ENCODE measurements at places on chromosomes 5 and 9.

DNA sequence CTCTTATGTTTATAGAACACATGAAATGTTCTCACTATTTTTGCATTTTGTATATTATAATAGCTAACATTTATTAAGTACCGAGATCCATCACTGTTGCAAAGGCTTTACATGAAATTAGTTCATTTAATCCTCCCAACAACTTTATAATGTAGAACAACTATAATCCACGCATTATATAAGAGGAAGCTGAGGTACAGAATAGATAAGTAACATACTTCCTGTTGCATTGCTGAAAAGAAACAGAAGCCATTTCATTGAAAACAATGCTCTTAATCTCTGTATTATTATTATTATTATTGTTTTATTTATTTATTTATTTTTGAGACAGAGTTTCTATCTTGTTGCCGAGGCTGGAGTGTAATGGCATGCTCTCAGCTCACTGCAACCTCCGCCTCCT is 7.9 kb upstream of the INSYN2B start:
- no peak for DNase-seq

GRCh38 chr9:116695438-116695837 is 8.3 kb downstream of the TRIM32 start:
- no peak for DNase-seq

DNA sequence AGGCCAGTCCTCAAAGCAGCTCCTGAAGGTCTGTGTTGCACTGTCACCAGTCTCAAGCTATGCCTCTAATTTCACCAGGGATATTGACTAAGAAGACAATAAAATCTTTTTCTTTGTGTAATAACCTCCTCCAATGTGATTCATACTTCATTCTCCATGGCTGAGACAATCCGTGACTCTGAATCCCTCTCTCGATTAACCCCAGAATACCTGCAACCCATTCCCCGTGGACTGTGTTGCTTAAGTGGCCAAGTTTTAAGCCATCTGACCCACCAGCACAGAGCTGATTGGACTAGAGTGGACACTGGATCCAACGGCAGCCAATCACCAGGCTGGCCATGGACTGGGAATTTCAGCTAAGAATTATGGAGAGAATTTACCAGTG is 5.4 kb upstream of the CCIN start:
- no peak for DNase-seq

- DNase-seq: no peak
Observed at GRCh38 chr5:154612666-154613065, 134.6 kb upstream of the HAND1 start.

DNA sequence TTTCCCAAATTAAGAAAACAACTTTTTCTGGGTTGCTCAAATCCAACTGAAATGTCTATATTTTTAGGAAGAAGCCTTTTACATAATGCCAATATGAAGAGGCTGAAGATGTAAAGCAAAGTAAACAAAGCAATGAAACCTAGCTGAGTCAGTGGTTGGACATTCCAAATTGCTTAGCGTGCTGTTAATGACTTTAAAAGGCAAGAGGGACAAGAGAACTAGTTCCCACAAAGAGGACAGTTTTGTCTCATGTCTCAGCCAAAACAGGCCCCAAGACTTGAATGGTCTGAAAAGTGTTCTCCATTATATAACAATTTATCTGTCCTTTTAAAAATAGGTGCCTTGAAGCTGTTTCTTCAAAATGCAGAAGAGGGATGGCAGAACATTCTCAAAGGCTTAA is 407.0 kb downstream of the ENC1 start:
- DNase-seq: no peak

DNA sequence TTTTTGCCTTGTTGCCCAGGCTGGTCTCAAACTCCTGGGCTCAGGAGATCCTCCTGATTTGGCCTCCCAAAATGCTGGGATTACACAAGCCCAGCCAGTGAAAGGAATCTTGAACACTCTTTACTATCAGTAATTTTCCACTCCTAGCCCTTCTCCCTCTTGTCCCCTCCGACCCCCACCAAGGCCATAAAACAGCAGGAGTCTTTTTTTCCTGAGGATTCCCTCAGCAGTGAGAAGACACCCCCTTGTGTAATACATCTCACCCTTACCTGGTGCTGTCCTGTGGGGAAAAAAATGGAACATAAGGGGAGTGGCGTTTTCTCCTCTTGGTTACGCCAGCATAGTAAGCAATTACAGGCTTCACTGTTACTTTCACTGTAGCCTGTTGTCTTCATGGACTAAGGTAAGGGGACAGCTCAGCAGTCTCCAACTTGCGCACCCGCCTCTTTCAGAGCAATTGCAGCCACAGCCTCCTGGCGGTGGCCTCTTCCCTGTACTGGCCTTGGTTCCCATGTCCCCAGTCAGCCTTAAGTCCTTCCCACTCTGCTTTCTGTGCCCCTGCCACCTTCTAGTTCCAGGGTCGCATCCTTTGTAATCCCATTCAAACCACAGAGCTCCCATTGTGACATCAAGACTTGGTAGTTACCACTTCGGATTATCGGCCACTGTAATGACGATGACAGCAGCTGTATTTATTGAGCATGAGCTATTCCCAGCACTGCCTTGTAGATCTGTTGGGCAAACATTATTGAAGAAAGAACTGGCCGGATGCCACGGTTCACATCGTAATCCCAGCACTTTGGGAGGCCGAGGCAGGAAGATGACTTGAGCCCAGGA is 10.0 kb downstream of the NAIF1 start:
- DNase-seq: no peak

DNA sequence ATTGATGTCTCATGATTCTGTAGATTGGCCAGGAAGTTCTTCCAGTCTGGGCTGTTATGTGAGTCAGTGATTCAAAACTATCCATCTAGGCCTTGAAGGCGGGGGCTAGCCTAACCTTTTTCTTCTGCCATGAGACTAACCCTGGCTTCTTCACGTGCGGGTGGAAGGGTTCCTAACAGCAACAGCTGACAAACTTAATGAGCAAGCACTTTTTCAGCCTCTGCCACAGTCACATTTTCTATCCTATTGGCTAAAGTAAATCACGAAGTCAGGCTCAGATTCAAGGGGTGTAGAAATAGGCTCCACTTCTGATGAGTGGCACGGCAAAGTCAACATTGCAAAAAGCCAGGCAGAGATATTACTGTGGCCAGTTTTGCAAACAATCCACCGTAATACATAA is 68.4 kb downstream of the STK32A start:
- DNase-seq: no peak

DNA sequence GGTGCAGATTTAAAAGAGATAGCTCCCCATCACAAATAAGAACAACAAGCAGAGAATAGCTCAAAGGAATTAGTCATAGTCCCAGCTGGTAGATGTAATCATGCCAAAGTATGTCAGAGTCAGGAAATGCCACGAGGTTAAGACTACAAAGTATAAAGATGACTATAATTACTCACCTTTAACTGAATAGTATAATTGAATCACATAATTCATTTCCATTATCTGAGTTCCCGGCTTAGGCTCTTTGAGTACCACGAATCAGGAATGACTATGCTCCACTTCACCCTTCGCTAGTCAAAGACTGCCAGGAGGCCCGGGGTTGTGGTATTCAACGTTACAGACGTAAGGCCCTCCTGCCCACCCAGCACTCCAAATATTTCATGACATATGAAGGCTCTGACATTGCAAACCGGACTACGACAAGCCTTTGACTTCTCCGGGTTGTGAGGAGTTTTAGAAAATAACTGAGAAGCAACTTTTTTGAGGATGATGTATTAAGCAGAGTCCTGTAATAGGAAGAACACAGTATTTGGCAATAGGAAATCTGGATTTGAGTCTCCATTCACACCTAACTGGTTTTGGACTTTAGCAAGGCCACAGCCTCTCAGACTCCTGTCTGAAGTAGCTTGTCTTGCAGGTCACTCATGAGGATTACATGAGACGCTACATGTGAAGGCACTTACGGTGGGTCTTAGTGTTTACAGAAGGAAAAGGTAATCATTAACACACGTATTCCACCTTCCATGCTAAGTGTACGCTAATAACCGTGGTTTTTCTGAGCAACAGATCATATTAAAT is 64.6 kb downstream of the ENC1 start:
- peak; percentile 9 for DNase-seq

DNA sequence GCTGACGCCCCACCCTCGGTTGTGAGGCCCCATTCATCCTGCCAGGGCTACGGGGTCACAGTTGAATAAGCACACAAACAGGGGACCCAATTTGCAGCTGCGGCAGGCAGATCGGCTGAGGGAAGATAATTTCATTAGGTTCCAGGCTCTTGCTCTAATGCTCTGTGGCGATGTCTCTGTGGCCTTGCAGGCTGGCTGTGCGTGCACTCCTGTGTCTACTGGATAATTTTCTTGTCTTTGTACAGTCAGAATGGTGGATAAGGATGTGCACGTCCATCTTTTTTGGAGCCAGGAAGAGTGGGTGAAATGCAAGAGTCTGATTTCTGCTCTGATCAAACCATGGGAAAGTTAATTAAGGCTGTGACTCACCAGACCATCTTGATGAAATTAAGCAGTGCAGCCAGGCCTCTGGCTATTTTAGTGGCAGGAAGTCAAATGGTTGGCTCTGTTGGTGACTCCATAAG is 39.2 kb downstream of the NSG2 start:
- DNase-seq: no peak

GRCh38 chr5:44871401-44871800 is 62.7 kb downstream of the MRPS30 start:
- no peak for DNase-seq

- DNase-seq: no peak
Observed at GRCh38 chr5:65672796-65673195, 48.0 kb downstream of the SHLD3 start.

- no peak for DNase-seq
Observed at GRCh38 chr5:65307931-65308330, 173.8 kb downstream of the ADAMTS6 start.

- DNase-seq: no peak
Observed at GRCh38 chr9:124853605-124854143, 414 bp downstream of the WDR38 start.

GRCh38 chr5:154540600-154540999 is 62.6 kb upstream of the HAND1 start:
- DNase-seq: no peak

- no peak for DNase-seq
Observed at GRCh38 chr5:139823757-139824355, 28.2 kb downstream of the PSD2 start.

GRCh38 chr5:172492097-172492840 is 37.9 kb upstream of the SH3PXD2B start:
- no peak for DNase-seq

GRCh38 chr5:78985116-78985724 is at the start of gene ARSB:
Gene ARSB, minus strand, starts transcription at chr5:78985310. Its CDS starts 62 bp downstream, at chr5:78985248.
- no peak for DNase-seq

GRCh38 chr9:79774356-79774755 is 202.6 kb downstream of the TLE4 start:
- no peak for DNase-seq

DNA sequence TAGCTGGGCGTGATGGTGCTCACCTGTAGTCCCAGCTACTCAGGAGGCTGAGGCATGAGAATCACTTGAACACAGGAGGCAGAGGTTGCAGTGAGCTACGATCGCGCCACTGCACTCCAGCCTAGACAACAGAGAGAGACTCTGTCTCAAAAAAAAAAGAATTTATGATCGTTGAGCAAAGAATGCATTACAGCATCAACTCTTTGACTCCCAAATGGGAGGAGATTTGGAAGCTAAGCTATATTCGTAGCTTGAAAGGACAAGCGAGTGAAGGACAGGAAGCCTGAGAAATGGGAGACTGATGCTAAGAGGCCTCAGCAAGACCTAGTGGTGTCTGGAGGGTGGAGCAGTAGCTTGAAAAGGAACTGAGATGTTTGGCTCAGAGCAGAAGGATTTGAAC is 10.3 kb upstream of the CCIN start:
- no peak for DNase-seq

- no peak for DNase-seq
Observed at GRCh38 chr9:32928145-32928763, 73.2 kb downstream of the APTX start.

GRCh38 chr9:36039696-36040095 is 3.0 kb downstream of the RECK start:
- DNase-seq: no peak

DNA sequence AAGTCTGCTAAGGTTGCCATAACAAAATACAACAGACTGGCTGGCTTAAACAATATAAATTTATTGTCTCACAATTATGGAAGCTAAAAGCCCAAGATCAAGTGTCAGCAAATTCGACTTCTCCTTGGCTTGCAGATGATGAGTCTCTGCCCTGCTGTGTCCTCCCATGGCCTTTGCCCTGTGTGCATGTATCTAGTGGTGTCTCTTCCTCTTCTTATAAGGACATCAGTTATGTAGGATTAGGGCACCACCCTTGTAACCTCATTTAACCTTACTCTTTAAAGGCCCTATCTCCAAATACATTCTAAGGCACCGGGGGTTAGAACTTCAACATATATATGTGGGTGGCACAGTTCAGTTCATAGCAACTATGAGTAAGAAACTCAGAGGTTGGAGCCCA is 157.9 kb upstream of the RASA1 start:
- no peak for DNase-seq
